Cardiac septum (tissue), 1 donor: ENCODE measurements at places on chromosomes 3 and 15. TPM values are rescaled to one million over a fixed set of nuclear protein-coding genes. Genes with fewer than 3 reads are reported as not detected.

GRCh38 chr3:187966636-187967406 is 187.1 kb upstream of the LPP start:
- no peak for DNase-seq

- DNase-seq, result no peak
Measured at GRCh38 chr3:129708328-129708861, 101.9 kb upstream of the PLXND1 start.

DNA sequence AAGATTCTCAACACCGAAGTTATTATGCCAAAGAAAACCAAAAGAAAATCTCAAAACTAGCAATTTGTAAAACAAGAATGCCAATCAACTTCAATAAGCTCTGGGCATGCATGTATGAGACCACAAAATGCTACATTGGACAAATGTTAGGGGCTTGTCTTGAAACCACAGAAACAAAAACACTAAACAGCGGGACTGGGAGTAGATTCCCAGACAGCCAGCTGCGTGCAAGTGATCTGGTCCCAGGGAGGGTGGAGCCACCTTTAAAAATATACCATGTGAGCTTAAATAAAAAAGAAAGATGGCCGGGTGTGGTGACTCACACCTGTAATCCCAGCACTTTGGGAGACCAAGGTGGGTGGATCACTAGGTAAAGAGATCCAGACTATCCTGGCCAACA is 163.6 kb upstream of the PRICKLE2 start:
- DNase-seq, result no peak

DNA sequence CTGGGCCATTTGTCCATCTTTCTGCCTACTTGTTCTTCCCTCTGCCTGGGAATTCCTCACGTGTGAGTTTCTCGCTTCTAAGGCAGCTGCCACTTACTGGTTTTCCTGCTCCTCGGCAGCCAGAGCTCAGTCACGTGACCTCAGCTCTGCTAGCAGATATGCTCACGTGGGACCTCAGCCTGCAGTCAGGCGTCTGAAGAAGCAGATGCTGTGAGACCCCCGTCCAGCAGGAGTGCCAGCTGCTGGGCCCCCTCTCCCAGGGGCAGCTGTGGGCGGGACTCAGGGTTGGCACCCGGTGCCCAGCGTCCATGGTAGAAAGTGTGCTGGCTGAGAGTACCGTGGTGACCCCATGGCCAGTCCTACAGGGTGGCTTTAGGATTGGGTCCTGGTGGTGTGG is 161.3 kb upstream of the TLE3 start:
- peak; percentile 89 for DNase-seq

DNA sequence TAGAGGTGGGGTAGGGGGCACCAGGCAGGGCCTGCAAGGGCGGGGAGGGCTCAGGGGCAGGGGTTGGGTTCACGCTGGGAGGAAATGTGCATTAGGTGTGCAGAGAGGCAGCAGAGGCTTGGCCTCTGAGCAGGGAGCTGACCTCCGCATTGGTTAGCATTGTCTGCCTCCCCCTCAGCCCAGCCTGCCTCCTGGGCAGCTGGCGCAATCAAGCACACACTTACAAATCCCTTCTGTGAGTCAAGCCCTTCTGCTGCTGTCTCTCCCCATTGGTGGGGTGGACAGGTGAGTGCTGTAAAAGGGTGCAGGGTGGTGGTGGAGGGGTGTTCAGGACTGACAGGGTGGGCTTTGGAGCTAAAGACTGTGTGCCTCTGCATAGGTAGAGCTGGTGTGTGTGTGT is 9.3 kb downstream of the LOXL1 start:
- DNase-seq, result no peak

Gene CCNB2
- total RNA-seq, result 0.40 TPM
